Midbrain (tissue), 1 donor: ENCODE measurements at places on chromosomes 1 and 21.

- DNase-seq, result no peak
These were observed 158.0 kb downstream of the TGFB2 start for GRCh38 chr1:218503102-218503501.

DNA sequence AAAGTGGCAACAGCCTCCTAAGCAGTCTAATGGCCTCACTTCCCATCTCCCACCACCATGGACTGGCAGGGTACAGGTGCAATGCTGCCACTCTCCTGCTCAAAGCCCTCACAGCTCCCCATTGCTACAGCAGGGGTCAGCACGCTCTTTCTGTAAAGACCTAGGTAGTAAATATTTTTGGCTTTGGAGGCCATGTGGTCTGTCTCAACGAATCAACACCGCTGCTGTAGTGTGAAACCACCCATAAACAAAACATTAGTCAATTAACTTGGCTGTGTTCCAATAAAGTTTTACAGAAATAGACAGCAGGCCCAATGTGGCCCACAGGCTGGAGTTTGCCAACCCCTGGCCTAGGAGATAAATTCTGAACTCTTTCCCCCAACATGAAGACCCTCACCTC is 44.6 kb upstream of the TMEM125 start:
- DNase-seq, result no peak

DNA sequence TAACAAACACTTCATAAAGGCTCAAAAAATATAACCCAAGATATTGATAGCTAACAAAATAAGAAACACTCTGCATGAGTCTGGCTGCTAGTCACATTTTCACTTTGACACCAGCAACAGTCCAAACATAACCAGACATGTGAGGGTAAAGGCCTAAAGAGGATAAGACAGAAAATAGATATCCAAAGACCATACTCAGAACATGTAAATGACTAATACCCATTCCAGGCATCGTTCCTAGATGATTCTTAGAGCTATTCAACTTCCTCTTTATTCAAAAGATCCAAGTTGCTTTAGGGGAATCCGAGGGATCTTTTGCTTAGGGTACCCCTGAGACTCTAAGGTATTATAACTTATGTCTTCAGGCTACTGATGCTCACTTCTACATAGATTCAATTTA is 5.1 kb downstream of the COL24A1 start:
- no peak for DNase-seq

- DNase-seq, result no peak
These were observed 5.2 kb downstream of the NPPA start for GRCh38 chr1:11842154-11843041.

DNA sequence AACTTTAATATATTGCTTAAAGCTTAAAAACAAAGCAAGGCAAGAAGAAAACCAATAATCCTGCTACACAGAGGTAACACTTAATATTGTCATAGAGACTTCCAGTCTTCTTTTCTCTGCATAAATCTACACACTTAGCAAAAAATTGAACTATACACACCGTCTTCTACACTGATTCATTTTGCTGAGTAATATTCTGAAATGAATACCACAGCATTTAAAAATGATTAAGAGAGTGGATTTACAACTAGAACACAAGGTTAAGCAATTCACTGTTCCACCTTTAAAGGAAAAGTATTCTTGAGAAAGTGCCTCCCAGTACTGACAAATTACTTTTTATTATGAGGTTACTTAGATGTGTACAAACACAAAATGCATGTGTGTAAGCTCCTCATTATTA is 22.2 kb upstream of the ITPKB start:
- DNase-seq, result no peak

- no peak for DNase-seq
These were observed 30.6 kb upstream of the INSL5 start for GRCh38 chr1:66831529-66832239.

DNA sequence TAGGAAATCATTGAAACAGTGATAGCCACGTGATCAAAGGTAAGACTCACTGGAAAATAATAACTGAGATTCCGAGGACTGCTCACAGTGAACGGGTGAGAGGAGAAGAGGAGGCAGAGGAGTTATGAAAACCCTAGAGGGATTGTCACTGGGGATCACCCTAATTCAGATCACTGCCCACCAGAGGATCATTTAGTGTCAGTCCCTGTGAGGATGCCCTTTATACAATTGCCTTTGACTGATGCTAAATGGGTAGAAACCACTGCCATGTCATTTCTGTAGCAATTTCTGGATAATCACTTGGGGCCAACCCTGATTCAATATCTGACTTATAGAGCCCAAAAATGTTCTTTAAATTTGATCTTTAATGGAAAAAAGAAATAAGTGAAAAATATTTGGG is 14.1 kb upstream of the VAV3 start:
- no peak for DNase-seq

- DNase-seq, result no peak
These were observed 496.1 kb downstream of the LRRIQ3 start for GRCh38 chr1:73701826-73702225.

- no peak for DNase-seq
These were observed 42.0 kb upstream of the TSPEAR start for GRCh38 chr21:44753357-44753756.

- no peak for DNase-seq
These were observed 227.3 kb upstream of the KIAA0040 start for GRCh38 chr1:175419684-175420517.

- no peak for DNase-seq
These were observed 113.0 kb downstream of the CRYAA start for GRCh38 chr21:43281661-43282357.

- no peak for DNase-seq
These were observed 64.1 kb downstream of the TMCO4 start for GRCh38 chr1:19735440-19736127.

DNA sequence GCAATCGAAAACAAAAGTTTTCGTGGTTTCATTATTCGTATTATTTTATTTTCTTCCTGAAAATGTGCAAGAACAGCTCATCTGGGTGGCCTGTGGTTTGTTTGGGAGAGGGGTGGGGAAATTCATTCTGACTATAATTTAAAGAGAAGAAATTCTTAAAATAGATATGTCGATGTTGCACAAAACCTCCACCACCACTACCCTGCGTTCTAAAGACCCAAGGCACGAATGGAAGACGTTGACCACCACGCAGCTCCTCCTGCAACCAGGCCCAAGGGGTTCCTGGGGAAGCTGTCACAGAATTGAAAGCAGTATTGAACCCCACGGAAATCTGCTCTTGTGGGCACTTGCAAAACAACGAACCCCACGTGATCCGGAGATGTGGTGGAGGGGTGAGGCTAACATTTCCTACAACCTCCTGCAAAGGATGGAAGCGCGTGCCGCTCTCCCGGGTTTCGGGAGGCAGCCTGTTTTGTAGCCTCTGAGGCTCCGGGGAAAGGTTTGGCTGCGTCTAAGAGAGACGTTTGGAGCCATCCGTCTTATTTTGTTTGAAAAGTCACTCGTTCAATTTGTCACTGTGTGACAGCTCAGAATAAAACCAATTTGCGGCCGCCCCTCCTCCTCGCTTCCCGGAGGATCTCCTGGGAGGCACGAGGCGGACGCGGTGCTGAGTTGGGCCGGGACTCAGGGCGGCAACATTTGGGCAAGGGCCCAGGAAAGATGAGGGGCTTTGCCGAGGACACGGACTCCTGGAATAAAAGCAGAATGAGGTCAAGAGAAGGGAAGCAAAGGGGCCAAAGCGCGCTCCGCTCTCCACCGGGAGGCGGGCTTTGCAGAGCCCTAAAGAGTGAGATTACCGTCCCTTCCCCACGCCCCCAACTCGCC is 810 bp upstream of the HLX start:
- DNase-seq, result peak; percentile 21

GRCh38 chr21:41656946-41657525 is 109.8 kb downstream of the RIPK4 start:
- no peak for DNase-seq

- no peak for DNase-seq
These were observed 32.8 kb downstream of the ZC3H11B start for GRCh38 chr1:219580009-219580676.

GRCh38 chr21:44724926-44725325 is 13.6 kb upstream of the TSPEAR start:
- no peak for DNase-seq

GRCh38 chr1:53366901-53367502 is 39.1 kb upstream of the LRP8 start:
- DNase-seq, result no peak

GRCh38 chr1:162365284-162366020 is 11.2 kb downstream of the SPATA46 start:
- no peak for DNase-seq

- no peak for DNase-seq
These were observed 8.2 kb downstream of the SYTL1 start for GRCh38 chr1:27349784-27350662.

DNA sequence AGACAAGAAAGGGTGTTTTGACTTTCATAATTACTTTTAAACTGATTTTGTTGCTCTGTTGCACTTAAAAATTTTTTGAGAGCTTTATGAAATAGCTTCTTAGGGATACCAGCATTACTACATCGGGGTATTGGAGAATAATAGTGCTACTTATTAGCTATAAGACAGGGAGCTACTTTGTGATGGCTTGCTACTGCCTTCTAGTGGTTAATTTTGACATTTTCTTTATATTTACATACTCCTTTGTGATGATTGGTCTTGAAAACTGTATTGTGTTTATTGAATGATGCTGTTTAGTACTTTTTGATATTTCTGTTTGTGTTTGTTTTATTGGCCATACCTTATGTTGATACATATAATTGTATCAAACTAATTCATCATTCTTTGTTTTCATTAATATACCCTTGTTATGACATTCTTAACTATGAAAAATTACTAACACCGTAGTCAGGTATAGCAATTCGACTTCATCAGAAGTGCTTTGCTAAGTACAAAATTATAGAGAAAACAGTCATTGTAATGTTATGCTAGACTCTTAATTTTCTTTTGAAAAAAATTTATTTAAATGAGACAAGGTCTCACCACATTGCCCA is 85.5 kb downstream of the CLIC4 start:
- DNase-seq, result peak; percentile 85

GRCh38 chr1:225454733-225455132 is 26.9 kb upstream of the LBR start:
- no peak for DNase-seq

DNA sequence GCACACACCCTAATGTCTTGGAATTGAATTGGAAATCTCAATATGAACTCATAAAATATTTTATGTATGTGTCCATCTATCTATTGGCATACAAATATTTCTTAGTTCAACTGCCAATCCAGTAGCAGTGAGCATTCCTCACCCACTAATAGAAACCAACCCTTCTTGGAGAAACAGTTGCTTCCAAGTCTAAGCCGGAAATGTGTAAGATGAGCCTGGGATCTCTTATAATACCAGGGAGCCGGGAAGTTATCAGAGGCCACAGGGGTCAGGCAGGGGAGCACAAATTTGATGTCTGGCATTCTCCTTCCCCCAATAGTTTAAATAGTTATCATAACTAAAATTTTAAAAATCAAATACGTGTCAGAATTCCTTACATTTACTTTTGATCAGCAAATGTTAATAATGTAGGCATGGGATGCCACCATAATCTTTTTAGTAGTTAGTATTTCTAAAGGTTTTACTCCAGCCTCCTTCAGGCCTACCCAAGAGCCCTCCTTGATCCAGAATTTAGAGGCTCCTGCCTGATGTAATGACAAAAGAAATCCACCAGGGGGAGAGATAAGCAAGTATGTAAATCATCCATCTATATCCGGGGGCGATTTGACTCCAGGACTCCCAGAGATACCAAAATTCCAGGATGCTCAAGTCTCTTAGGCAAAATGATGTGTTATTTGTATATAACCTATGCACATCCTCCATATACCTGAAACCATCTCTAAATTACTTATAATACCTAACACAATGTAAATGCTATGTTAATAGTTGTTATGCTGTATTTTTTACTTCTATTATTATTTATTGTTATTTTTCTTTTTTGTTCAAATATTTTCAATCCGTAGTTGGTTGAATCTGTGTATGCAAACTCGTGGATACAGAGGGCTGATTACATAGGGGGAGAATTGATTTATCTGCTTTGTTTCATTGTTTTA is 218.7 kb upstream of the COA6 start:
- DNase-seq, result peak; percentile 45

- no peak for DNase-seq
These were observed 11.4 kb downstream of the PTPRU start for GRCh38 chr1:29247571-29248273.

DNA sequence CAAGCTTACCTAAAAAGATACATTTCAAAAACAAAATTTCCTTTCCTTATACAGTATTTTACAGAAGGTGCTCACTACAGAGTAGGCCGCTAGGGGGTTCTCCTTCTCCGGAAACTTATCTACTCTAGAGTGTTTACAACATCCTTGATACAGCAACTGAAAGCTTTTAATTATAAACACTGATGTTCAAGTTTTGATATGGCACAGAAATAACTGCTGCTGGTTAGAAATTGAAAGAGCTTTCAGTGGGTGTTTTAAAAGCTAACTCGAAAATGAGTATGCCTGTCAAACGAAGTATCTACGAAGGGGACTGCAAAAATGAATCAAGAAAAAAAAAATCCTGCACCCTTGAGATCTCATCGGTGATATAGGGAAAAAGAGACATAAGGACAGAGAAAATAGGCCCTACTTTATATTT is 1.0 kb downstream of the YOD1 start:
- peak; percentile 74 for DNase-seq

GRCh38 chr21:40200946-40201345 is 333.7 kb downstream of the PCP4 start:
- DNase-seq, result no peak
